T47D (cell line): ENCODE measurements at places on chromosomes 3 and 15.

DNA sequence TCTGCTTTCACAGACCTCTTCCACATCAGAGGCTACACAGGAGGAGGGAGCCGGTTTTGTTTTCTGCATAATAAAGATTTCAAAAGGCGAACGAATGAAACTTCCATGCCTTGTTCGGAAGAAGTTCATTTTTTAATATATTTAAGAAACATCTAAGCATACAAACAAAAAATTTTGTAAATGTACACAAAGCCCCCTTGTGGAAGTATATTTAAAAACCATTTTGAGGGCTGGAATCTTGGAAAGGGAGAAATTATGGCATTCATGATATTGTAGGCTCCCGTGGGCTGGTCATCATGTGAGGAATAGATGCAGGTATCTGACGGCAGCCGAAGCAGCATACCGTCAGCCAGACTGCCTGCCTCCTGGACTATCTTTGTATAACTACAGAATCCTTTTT is 90.4 kb downstream of the MECOM start:
- DNase-seq = no peak

- no peak for DNase-seq
Observed at GRCh38 chr3:132605374-132605792, 8.3 kb downstream of the ACKR4 start.

DNA sequence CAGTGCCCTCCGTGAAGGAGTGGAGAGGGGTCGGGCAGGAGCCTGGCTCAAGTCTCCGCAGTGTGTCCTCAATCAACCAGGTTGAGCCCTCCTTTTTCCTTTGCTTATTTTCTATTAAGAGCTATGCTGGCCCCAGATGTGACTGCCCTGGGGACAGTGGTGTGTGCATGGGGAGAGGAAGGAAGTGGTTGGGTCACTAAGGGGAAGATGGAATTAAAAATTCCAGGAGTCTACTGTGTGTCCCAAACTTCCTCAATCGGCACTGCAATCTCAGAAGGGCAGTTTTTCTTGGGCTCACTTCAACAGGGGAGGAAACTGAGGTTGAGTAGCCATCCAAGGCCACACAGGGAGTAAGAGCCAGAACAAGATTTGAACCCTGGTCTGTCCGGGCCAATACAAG is 13.7 kb upstream of the GRIP2 start:
- DNase-seq = no peak

- no peak for DNase-seq
Observed at GRCh38 chr3:197593046-197593380, 37.2 kb upstream of the BDH1 start.

- DNase-seq = no peak
Observed at GRCh38 chr3:111151438-111151837, 79.8 kb downstream of the NECTIN3 start.

- no peak for DNase-seq
Observed at GRCh38 chr3:146892041-146892440, 286.9 kb upstream of the PLSCR5 start.

DNA sequence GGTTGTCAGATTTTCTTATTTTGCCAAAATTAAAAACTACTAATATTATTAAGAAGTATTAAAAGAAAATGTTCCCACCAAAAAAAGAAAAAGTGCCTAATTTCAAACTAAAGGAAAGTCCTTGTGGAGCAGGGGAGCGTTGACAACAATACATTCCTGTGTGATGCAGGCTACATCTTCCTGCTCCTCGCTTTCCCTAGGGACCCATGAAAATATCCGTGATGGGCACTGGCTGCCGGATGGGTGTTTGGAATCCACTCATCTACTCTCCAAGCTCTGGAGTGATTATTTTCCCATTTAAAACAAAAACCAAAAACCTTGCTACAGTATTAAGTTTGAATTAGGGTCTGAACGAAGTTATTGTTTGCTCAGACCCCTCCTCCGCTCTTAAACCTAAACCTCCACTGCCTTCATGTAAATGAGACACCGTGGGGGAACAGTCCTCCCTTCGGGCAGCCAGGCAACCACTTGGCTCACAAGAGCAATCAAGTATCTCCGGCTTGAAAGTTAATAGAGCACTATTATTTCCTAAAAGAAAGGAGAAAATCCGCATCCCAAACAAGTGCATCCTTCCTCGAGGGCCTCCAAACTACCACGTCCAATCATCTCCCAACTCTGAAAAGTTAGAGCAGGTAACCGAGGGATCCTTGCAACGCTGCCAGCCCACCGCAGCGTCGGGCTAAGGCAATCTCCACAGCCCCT is 1.5 kb downstream of the ITGB5 start:
- no peak for DNase-seq

- DNase-seq = no peak
Observed at GRCh38 chr3:61734749-61735686, 173.6 kb downstream of the PTPRG start.

- peak; percentile 80 for DNase-seq
Observed at GRCh38 chr3:56929809-56930615, 128.3 kb upstream of the ARHGEF3 start.

DNA sequence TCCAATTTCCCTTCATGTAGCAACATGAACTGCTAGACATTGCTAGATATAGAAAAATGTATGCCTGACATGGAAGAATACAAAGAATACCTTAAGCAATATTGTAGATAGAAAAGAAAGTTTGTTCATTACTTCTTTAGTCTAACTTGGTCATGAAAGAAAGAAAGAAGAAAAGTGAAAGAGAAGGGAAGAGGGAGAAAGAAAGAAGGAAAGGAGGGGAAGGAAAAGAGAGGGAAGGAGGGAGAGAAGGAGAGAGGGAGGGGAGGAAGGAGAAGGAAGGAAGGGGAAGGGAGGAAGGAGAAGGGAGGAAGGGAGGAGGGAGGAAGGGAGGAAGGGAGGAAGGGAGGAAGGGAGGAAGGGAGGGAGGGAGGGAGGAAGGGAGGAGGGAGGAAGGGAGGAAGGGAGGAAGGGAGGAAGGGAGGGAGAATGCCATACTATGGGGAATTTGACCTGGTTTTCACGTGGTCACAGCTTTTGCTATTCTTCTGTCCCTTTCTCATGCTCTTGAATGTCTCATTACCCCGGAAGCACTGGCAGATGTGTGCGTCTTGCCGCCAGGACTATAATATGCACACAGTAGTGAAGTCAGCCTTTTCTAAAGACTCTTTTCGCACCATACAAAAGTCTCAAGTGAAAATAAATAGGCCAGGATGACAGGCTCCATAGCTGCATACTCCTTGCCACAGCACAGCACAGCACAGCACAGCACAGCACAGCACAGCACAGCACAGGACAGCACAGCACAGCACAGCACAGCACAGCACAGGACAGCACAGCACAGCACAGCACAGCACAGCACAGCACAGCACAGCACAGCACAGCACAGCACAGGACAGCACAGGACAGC is 78.2 kb downstream of the CHAC1 start:
- no peak for DNase-seq

DNA sequence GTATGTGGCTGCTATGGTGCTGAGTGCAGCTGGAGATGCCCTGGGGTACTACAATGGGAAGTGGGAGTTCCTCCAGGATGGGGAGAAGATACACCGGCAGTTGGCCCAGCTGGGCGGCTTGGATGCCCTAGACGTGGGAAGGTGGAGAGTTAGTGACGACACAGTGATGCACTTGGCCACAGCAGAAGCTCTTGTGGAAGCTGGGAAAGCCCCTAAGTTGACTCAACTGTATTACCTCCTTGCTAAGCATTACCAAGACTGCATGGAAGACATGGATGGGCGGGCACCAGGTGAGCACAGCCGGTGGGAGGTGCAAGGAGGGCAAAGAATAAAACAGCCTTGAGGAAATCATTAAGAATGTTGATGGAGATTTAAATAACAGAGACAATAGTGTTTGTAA is 2.9 kb downstream of the ADPRH start:
- DNase-seq = no peak

DNA sequence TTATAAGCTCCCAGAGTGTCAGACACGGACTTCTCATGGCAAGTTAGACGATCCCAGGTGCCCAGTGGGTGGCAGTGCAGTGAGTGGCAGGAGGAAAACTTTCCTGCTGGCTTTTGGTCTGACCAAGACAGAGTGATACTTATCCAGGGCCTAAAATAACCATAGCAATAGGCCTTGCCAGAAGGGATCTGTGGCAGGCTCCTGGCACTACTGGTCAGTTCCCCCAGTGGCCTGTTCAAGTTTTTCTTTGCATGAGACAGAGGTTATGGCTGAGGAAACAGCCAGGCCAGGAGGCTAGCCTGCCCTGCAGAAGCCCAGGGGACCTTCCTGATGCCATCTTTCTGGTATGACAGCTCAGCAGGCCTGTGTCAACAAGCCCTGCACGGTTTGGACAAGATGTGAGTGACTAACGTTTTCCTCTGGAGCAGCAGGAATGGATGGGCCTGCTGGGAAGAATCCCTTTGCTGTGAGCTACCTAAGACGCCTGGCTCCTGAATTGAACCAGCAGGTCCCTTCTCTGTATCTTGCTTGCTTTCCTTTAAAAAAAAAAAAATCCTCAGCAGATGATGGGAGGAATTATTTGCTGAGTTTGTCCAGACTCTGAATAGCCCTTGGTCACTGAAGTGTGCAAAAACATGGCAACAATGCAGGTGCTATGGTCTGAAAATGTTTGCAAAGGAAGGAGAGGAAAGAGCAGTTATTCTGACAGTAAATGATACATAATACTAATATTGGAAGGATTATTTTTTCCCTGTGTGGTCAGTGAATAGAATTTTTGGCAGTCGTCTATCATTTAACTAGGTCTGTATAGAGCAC is 18.0 kb downstream of the SCG5 start:
- DNase-seq = peak; percentile 25

GRCh38 chr3:56918111-56918568 is 116.4 kb upstream of the ARHGEF3 start:
- no peak for DNase-seq

DNA sequence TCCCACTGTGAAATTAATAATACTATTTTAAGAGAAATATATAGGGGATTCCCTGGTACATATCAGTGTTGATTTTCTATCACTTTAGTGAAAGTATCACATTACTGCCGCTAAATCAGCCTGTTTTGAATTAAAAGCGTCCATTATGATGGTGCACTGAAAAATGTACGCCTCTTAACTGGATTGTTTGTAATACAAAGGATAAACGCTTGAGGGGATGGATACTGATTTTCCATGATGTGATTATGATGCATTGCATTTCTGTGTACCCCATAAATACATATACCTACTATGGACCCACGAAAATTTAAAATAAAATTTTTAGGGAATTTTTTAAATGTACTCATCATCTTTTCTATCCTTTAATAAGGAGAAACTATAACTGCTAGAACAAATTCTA is 478.6 kb downstream of the MAGI1 start:
- no peak for DNase-seq

- peak; percentile 71 for DNase-seq
Observed at GRCh38 chr3:160401291-160402095, 2.0 kb downstream of the SMC4 start.

DNA sequence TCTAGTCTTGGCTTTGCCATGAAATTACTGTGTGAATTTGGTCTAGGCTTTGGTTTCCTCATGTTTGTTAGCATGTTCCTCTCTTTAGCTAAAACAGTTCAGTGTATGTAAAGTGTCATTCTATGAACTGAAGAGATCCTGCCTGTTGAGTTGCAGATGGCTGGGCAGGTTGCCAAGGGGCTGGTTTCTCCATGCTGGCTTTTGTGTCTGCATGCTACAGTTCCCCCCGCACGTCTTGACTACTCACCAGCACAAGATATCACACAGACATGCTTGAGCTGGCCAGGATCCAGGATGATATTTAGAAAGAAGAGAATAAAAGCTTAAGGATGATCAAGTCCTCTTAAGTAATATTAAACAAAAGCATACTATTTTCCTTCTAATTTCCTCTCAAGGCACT is 90.2 kb downstream of the CERS3 start:
- no peak for DNase-seq

DNA sequence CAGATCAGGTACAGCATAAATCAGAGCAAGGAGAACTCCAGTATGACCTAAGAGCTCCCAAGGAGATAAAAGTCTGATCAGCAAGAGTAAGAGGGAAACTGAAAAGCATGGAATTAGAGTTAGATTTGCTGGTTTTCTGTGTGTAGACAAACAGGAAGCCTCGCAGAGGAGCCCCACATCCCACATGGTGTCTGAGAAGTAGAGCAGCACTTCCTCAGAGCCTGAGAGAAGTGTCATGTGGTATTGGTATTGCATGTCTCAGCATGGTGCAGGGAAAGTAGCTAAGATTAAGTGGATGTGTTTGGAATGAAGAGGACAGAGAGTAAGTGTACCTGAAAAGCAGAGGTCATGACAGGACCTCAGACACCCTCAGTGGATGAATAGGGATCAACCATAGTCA is 175.4 kb upstream of the GBE1 start:
- DNase-seq = no peak

GRCh38 chr15:65184305-65184867 is 756 bp downstream of the CLPX start:
- no peak for DNase-seq

DNA sequence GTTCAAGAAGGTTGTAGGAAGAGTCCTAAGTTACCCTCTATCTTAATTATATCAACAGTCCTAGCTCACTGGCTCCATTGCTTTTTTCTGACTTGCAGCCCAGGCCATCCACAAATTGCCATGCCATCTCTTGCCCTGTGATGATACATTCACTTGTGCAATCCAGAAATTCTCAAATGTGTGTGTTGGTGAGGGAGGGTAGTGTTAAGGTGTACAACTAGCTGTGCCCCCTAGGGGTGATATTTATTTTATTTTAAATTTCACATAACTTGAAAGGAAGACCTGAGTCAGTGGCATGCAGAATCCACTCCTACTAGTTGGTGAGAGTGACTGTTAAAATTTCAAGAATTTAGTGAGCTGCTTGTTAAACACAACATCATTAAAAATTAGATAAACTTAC is 156.1 kb upstream of the ANKRD28 start:
- DNase-seq = no peak
